NCI-H774 (cell line): ENCODE measurements at places on chromosomes 13 and 19.

DNA sequence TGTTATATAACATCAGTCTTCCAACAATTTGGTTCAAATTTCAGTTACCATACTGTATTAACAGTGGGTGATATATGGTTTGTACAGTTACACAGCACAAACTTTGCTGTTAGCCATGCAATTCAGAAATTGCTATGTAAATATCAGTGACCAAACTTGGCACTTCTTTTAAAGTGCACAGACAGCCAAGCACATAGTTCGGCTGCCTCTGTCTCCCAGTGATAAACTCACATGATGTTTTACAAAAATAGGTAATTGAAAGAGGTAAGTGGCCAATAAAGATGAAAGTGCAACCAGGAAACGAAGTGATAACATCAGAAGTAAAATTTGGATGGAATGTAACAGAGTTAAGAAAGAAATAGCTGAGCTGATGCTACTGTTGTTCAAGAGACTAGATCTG, 143.9 kb downstream of the PCDH9 start:
- no peak for DNase-seq

DNA sequence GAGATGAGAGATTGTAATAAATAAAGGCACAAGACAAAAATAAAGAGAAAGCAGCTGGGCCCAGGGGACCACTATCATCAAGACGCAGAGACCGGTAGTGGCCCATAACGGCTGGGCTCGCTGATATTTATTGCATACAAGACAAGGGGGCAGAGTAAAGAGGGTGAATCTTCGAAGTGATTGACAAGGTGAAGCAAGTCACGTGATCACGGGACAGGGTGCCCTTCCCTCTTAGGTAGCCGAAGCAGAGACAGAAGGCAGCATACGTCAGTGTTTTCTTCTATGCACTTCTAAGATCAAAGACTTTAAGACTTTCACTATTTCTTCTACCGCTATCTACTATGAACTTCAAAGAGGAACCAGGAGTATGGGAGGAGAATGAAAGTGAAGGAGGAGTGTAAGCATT, 4.6 kb upstream of the PRKCG start:
- DNase-seq: no peak

GRCh38 chr19:30309905-30310601, 62.1 kb upstream of the ZNF536 start:
- DNase-seq: no peak

DNA sequence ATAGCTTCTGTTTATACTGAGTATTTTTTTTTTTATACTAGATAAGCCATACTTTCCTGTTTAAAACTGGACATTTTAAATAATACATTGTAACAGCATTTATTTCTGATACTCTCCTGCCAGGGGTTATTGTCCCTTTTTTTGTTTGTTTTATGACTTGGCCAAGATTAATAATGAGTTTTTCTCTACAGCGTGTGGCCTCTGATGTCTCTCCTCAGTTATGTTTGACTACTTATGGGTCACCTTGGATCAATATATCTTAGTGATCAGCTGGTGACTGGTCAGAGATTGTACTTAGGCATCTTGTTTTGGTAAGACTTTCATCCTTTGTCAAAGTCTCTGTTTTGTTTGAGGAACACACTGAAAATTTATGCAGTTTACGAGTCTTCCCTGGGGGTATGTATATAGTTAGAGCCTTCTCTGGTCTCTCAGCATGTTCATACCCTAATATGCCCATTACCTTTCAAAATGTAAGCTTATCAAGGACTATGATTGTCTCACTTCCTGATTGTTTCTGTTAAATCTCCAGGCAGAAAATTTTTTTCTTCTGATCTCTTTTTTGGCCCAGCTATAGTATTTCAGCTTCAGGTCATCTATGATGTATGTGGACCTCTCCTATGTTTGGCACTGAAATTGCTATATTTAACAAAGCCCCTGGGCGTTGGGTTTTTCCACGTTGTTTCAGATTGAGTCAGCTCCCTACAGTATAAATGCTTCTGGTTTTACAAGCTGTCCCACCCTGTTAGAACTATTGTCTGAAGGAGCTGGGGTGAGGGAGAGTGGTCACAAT, 87.9 kb downstream of the URI1 start:
- DNase-seq: no peak

DNA sequence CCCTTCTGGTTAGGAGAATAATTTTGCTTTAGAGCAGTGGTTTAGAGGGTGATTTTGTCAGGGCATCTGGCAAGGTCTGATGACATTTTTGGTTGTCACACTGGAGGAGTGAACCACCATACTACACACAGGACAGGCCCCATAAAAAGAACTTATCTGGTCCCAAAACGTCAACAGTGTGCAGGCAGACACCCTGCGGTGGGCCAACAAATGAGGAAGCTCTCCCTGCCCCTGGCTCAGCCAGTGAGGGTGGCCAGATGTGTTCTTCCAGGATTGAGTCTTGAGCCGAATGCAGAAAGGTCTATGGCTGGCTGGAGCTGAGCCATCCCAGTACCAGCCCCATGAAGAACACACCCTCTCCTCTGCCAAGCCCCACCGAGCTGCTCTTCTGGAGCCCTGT, 149.2 kb downstream of the MIPEP start:
- no peak for DNase-seq

DNA sequence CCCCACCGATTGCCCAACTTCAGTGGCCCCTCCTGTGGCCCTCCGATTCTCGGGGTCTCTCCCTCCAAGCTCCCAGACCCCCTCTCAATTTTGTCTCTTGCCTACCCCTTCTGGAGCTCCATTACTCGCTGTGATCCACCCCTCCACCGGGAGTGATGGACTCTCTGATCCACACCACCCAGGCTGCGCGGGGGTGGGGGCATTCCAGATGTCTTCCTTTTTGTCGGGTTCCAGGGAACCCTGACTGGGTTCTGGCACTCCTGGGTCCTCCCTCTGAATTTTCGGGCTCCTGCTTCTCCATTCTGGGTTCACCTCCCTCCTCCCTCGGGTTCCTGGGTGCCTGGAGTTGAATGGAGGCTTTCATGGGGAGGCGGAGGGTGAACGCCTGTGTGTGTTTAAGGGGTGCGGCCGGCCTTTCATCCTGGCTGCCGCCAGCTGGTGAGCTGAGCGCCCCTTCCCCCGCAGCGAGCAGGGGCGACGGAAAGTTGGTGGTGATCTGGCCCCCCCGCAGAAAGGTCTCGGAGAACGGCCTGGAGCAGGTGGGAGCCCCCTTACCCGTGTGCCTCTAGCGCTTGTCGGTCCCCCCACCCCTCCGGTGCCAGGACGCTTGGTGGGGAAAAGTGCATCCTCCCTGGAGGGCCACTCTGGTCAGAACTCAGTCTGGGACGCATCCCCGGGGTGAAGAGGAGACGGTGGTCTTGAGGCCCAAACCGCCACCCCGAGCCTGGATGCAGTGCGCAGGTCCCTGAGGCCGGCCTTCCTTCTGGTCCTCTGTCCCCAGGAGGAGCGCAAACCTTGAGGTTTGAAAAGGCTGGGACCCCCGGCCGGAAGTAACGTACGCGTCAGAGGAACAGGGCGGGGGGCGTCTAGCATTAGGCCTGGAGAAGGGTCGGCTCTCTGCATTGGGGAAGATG, 1.6 kb downstream of the MISP3 start:
- DNase-seq: no peak

GRCh38 chr13:114174529-114174961, 4.5 kb upstream of the CFAP97D2 start:
- DNase-seq: no peak

- no peak for DNase-seq
These were observed 87.2 kb downstream of the RXFP2 start for GRCh38 chr13:31826521-31826920.
